ENCODE measurements at places on chromosomes 3 and 15.
A peak's percentile ranks its signal among the peaks of the same experiment; 100 is the strongest.

GRCh38 chr15:63991706-63992105 lies 54.6 kb downstream of the DAPK2 start:
- no peak for DNase-seq

DNA sequence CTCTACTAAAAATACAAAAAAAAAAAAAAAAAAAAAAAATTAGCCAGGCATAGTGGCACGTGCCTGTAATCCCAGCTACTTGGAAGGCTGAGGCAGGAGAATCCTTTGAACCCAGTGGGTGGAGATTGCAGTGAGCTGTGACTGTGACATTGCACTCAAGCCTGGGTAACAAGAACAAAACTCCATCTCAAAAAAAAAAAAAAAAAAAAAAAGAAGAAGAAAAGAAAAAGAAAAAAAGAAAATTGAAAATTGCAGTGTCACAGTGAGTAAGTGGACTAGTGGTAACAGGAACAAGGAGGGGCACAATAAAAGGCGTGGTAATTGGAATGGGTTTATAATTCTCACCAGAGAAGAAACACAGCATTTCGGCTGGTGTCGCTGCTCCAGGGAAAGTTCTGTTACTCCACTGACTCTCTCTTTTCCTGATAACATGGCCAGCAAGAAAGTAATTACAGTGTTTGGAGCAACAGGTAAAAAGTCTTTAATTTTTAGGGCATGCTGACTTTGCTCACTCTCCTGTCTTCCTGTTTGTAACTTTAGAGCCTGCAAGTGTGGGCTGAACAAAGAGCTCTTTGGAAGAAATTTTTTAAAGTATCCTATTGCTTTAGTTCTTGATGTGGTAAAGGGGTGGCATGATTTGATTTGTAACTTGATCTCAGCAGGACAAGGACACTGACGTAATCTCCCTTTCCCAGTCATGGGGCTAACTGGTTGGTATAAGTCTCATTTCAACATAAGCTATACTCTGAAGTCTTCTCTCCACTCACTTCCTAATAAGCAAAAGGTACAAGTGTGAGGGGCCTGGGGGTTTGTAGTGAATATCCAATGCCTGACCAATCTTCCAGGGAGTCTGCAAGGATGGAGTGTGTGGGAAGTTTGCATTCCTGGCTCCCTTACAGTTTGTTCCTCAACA lies 22.1 kb upstream of the TRA2B start:
- peak; percentile 94 for DNase-seq

DNA sequence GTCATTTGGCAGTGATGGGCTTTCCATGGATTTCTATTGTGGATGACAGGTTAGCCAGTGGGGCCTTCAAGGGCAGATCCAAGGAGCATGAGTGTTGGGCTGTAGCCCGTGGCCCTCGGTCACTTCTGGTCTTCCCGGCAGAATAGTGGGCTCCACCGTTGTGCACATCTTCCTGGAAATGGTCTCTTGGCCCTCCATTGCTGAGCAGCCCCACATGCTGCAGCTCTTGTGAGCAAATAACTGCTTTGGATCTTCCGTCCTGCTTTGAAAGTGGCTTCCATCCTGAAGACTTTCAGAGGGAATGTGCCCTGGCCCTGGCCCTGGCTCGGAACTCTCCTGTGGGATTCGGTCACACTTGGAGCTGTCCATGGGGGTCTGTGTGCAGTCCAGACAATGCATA lies 102.8 kb downstream of the SNRPN start:
- DNase-seq: no peak

GRCh38 chr3:56075089-56075488 lies 393.2 kb downstream of the ERC2 start:
- no peak for DNase-seq

DNA sequence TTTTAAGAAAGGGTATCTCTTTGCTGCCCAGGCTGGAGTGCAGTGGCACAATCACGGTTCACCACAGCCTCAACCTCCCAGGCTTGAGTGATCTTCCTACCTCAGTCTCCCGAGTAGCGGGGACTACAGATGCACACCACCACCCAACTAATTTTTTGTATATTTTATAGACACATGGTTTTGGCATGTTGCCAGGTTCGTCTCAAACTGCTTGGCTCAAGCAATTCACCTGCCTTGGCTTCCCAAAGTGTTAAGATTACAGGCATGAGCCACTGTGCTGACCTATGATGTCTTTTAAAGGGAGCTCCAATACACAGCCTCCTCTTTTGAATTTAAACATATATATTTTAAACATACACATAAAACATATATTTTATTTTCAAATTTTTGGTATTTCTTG lies 60.9 kb downstream of the SLC9C1 start:
- DNase-seq: no peak

- DNase-seq: no peak
Observed at GRCh38 chr3:113954091-113954685, 6.4 kb downstream of the ZDHHC23 start.

Measured in inflammatory macrophage (primary cell).